Left cardiac atrium (tissue), 4 donors: ENCODE measurements at places on chromosomes 2 and 18. TPM values are rescaled to one million over a fixed set of nuclear protein-coding genes. Genes with fewer than 3 reads are reported as not detected.

The VSNL1 gene
- 25.2 TPM for total RNA-seq

DNA sequence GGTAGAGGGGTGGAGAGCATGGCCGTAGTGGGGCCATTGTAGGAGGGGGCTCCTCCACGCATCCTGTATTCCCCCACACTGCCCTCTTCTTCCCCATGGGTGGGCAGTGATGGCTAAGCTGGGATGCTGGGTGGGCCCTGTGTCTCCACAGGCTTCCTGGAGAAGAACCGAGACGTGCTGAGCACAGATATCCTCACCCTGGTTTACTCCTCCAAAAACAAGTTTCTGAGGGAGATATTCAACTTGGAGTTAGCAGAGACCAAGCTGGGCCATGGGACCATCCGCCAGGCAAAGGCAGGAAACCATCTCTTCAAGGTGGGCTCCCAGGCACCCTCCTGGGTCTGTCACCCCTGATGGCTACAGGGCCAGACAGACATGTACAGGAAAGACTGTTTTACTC lies 52.8 kb downstream of the MYO7B start:
- DNase-seq = no peak

GRCh38 chr2:159982842-159983785 lies 79.3 kb downstream of the PLA2R1 start:
- DNase-seq = no peak

GRCh38 chr2:26173776-26174482 lies 1.0 kb downstream of the GAREM2 start:
- DNase-seq = no peak

DNA sequence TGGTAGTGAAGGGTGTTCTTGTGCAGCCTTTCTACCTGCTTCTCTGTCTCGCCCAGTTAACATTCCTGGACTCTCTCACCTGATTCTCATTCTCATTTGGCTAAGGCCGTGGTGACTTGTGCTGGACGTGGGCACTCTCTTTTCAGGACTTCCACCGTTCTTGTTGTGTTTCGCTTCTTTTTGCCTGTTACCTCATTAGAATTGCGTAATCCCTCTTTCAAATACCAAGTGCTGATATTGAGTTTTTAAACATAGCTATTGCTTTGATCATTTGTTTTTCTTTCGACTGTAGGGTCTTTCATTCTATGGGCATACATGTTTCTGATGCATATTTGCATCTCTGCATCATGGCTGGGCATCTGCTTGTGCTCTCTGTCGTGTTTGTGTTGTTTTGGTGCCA lies 287.0 kb downstream of the ALPK2 start:
- DNase-seq = no peak
